ENCODE measurements at places on chromosomes 4 and X.

- peak; percentile 72 for DNase-seq
Measured at GRCh38 chrX:13051529-13052172, 7.2 kb upstream of the FAM9C start.

DNA sequence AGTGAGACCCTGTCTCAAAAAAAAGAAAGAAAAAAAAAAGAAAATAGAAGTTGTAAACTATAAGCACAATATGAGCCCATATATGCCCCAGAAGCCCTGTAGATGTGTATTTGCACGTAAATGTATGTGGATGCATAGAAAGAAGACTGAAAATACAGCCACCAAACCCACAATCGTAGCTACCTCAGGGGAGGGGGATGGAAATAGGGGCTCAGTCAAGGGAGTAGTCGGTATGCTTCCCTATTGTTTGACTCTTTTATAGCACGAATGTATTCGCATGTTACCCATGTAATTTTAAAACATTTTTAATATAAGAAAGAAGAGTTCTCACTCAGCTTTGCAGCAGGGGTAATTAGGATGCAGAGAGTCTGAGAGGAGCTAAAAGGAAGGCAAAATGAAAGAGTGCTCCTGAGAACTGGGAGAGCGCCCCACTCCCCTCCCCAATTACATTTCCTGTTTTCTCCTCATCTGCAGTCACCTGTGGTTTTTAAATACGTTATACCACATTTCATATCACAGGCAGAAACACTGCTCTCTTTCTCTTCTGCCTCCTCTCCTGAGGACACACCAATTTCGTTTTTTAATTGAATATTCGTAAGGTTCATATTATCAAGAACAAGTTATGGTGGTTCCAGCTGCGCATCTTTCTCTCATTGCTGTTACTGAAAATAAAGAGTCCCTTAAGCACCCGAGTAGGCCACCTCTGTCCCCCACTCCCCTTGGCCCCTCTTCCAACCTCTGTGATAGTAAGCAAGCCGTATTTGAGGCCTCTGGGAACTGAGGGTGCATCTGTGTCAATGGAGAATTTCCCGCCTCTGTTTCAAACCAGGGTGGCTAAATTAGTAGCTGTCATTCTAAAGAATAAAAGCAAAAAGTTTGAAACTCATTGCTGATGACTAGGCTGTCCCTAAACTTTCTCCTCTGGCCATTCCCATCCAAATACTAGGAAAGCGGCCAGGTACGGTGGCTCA is 10.7 kb downstream of the SEPTIN6 start:
- DNase-seq = peak; percentile 51

DNA sequence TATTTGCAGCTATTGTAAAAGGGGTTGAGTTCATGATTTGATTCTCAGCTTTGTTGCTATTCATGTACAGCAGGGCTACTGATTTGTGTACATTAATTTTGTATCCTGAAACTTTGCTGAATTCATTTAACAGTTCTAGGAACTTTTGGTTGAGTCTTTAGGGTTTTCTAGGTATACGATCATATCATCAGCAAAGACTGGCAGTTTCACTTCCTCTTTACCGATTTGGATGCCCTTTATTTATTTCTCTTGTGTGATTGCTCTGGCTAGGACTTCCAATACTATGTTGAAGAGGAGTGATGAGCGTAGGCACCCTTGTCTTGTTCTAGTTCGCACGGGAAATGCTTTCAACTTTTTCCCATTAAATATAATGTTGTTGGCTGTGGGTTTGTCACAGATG is 48.1 kb downstream of the NPY1R start:
- DNase-seq = no peak

DNA sequence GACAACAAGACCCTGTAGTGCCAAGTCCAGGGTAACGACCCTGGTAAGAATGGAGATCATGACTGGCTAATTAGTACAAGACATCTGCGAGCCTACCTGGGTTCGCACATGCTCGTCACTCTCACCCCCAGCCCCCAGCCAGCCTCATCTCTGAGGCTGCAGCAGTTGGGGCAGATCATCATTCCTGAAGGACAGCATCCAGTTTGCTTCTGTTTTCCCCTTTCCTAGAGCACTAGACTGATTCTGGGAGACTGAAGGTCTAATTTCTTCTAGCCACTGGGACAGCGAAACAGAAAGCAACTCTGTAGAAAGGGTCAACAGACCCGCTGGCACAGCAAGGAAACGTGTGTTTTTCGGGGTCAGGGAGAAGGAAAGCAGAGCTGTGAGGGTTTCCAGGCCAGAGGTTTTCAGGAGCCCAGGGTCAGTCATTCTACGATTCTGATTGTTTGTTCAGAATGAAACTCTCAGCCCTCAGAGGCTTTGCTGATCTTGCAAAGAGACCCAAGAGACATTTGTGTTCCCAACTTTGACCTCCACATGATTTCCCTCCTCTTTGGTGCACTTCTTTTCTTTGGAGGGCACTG is 343.1 kb upstream of the NOCT start:
- DNase-seq = no peak

GRCh38 chr4:15148199-15148598 is 145.9 kb downstream of the CPEB2 start:
- DNase-seq = no peak

DNA sequence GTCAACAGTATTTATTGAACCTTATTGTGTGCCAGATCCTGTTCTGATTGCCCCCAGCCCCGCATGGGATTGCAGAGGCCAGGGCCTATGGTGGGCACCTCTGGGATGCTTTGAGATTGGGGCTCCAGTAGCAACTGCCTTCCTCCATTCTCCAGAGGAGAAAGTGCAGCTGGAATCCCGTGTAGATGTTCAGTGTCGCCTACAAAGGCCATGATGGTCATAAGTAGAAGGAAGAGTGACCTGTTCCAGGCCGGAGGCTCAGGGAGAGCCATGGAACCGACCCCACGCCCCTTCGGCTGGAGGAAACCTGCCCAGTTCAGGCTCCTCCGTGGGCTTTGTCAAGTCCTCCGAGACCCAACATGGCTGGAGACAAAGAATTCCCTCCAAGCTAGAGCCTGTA is 287.5 kb downstream of the FBXW7 start:
- no peak for DNase-seq

DNA sequence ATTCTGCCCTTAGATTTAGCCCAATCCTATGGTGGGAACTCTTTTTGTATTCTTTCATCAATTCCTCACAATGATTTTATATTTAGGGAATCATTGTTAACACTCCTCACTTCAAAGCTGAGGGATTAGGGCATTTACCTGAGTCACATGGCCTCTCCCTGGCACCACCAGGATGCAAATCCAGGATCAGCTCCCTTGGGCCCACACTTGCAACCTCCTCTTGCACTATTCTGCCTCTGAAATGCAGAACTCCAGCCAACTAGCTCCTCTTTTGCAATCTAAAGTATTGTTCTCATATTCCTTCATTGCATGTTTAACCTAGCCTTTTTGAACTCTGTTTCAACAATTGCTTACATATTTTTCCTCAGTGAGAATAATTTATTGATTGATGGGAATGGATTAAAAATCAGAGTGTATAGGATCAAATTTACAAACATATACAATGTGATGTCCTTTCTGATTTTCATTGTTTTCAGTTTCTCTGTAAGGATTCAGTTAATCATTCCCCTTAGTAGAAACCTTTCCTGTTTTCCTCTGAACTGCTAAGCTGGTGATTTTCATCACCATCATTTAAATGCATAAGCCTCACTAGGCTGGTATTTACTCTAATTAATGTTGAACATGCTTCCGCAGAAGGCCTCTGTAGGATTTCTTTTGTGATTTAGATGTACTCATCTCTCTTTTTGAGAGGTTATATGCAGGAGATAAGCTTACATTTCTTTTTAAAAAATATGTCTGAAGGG is 3.3 kb upstream of the RELL1 start:
- DNase-seq = no peak

- DNase-seq = no peak
Measured at GRCh38 chrX:72041176-72041575, 90.5 kb downstream of the RTL5 start.

DNA sequence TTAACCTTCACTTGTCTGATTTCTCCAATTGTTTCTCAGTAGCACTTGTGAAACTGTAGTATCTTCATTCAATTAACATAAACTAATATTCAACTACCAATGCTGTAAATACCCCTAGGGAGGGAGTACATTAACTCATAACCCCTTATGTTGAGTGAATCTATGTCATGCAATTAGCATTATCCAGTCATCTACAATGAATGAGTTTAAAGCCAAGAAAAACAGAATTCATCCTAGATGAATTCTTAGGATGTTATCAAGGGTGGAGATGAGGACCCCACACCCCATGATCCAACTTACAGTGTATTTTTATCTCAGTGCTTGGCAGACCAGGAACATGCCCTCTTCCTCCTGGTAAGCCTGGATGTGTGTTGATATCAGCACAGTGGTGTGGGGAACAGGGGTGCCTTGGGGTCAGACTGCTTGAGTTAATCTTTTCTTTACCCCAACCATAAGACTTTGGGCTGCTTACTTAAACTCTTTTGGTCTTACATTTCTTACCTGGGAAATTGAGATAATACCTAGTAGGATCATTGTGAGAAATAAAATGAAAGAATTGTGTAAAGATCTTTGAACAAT is 62.1 kb upstream of the SCOC start:
- no peak for DNase-seq

DNA sequence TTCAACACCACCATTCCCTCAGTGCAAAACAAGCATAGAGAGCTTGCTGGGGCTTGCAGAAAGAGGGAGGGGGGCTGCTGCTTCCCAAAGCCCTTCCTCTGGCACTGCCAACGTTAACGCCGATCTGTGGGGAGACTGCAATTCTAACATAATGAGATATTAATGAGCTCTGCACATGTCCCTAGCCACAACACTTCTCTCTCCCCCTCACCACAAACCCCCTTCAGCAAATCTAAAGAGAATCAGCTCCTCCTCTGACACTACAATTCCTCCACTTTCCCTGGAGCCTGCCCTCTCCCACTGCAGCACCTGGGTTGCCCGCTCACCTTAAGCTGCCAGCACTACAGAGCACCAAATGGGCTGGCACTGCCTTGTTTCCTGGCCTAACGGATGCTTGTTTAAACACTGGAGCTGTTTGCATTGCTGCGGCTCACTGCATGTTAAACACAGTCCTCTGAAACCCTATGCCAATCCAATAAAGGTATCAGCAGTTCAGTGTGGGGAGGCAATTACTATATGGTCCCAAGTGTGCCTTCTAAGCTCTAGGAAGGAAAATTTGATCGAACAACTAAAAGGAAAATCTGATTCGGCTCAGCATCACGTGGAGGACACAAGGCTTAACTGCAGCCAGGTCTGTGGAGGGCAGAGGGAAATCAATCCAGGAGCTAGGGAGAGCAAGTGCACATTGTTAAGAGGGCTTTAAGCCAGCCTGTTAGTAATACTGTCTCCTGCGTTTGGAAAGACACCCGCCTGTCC is 232.4 kb downstream of the MAML3 start:
- no peak for DNase-seq

GRCh38 chr4:119627267-119628255 is 1.0 kb downstream of the PDE5A start:
- peak; percentile 45 for DNase-seq

DNA sequence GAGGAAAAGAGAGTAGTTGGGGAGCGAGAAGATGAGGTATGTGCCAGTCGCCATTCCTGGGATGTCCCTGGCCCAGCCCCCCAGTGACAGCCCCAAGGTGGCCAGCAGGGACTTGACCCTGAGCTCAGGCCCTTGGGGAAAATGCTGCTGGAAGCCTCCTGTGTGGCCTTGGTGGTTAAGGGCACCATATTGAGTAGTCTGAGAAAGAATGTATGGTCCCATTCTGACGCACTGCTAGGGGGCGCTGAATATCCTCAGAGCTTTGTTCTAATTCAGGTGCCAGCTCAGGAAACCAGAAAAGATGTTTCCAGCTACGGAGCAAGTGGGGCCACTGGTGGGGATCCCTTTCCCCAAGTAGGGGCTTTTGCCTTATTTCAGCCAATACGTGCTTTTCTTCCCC is 14.0 kb upstream of the UBA6 start:
- no peak for DNase-seq

GRCh38 chr4:144589512-144589911 is 56.4 kb upstream of the HHIP start:
- DNase-seq = no peak

- no peak for DNase-seq
Measured at GRCh38 chr4:113772319-113772718, 10.8 kb upstream of the CAMK2D start.

GRCh38 chr4:34158878-34159277 is 2085.4 kb downstream of the ARAP2 start:
- no peak for DNase-seq

DNA sequence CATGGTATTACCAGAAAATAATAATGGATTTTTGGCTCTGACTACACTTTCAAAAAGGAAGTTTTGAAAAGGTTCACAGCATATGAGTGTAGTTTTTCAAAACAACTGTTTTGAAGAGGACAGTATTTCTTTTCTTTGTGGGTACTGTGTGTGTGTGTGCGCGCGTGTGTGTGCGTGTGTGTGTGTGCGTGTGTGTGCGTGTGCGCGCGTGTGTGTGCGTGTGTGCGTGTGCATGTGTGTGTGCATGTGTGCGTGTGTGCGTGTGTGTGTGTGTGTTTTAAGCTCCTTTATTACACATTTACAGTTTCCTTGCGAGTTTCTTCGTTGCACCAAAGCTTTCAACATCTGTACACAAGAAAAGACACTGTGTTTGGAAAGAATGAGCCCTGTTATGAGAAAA is 755.4 kb downstream of the SH3BGRL start:
- DNase-seq = no peak

DNA sequence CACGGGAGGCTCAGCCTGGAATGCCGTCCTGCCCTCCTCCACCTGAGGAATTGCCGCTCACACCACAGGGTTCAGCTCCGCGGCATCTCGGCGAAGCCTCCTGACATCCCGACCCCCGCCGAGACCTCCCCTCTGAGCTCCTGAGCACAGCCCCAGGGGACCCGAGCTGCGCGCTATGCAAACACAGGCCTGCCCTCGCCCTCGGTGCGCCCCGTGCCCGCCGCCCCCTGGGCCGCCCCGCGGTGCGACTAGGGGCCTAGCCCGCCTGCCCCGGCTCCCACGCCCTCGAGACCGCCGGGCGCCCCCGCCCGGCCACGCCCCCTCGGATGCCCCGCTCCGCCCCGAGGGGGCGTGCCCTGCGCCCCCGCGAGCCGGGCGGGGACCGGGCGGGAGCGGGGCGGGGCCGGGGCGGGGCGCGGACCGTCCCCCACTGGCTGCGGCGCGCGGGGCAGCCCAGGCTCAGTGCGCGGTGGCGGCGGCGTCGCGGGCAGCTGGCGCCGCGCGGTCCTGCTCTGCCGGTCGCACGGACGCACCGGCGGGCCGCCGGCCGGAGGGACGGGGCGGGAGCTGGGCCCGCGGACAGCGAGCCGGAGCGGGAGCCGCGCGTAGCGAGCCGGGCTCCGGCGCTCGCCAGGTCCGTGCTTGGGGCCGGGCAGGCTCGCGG is at the start of gene FGFR3:
FGFR3 (plus strand) TSS at position 462 of the 664 bp plus-strand sequence. CDS start 642 bp downstream, outside the sequence.
- no peak for DNase-seq

- no peak for DNase-seq
Measured at GRCh38 chr4:144967161-144967560, 130.8 kb downstream of the ANAPC10 start.

- DNase-seq = no peak
Measured at GRCh38 chr4:17912011-17912410, 101.2 kb downstream of the NCAPG start.

- no peak for DNase-seq
Measured at GRCh38 chr4:20193141-20193936, 58.4 kb upstream of the SLIT2 start.

Measured in CD4-positive, alpha-beta T cell treated with Interleukin-15 for 4 hours (primary cell).